ENCODE measurements at places on chromosomes 2 and 18. TPM values are rescaled to one million over a fixed set of nuclear protein-coding genes. Genes with fewer than 3 reads are reported as not detected.

DNA sequence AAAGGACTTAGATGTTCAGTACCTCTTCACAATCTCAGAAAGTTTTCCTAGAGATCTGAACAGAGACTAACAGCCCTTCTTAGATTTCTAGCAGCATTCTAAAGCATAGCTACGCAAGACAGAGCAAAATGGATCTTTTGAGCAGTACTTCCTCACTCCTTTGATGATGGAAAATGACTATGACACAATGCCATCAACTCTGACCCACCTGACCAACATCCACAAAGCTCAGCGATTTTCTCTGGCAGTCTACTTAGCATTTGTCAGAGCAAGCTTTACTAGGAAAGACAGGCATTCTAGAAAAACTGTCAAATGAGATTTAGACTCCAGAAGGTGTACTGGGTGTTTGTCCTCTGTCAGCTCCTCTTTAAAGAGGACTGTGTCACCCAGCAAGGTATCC, 180.9 kb upstream of the ACVR2A start:
- DNase-seq = no peak

Gene IL36RN
- polyA plus RNA-seq = not detected

DNA sequence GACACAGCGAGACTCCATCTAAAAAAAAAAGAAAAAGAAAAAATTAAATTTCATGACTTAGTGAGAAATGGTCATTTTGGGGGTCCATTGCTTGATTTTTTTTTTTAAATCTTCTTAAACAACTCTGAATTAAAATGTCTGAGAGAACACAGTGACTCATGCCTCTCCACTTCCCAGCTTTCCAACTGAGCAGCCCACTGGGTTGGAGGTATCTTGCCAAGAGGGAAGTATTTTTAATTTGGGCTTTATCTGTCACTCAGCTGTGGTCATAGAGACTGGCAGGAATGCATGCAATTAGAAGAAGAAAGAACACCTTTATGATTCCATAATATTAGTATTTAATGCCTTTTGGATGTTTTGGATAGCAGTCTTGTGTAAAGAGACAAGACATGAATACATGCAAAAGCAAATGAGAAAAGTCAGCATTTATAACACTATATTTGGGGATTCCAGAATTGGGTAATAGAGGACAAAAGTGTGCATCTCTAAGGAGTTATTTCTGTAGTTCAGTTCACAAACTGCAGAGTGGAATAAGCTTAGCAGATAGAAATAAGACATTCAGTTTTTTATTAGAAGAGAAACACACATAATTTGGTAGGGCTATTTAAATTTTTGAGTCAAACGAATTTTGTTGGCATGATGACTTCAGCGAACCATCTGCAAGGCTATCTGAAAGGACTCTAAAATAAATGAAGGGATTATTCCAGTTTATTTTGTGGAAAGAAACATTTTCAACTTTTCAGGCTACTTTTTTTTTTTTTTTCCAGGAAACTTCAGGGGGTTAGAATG, 254.8 kb downstream of the TGIF1 start:
- DNase-seq = no peak

Gene MROH2A
- polyA plus RNA-seq = 0.40 TPM

- no peak for DNase-seq
These were observed 709.9 kb upstream of the PKDCC start for GRCh38 chr2:41337956-41338355.

GRCh38 chr2:127681976-127682857, 6.9 kb upstream of the LIMS2 start:
- DNase-seq = no peak

GRCh38 chr2:219429958-219430606, 4.6 kb upstream of the SPEG start:
- no peak for DNase-seq

Gene CAPN14
- 0.07 TPM for polyA plus RNA-seq

DNA sequence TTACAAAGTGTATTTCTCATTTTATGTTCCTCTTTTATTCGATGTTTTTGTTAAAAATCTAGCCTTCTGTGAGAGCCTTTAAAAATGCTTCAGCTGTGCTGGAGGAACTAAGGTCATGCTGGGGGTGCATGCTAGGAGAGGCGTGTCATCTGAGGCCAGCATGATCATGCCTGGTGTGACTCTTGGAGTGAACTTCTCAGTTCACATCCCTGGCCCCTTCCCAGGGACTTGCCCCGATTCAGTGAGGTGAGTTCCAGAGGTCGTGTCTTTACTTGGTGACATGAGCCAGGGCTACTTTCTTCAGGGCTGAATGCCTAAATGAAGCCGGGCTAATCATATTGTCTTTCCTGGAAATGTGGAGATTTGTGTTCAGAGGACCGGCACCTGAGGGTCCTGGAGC, 264.9 kb downstream of the MREG start:
- no peak for DNase-seq

GRCh38 chr2:209536363-209536762, 112.5 kb downstream of the MAP2 start:
- no peak for DNase-seq

DNA sequence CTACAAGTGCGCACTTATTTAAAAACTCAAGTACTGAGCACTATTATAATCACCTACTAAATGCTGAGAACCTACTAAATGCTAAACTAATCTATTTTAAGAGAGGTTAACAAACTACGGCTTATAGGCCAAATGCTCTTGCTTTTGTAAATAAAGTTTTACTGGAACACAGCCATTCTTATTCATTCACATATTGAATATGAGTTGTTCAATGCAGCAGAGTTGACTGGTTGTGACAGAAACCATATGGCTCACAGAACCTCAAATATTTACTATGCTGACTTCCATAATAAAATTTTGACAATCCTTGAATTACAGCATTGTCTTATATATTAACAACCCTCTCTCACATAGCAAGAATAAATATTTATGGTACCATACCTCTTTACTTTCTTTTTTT, 103.2 kb downstream of the ZNF521 start:
- DNase-seq = no peak

GRCh38 chr2:137921105-137921880, 43.0 kb upstream of the HNMT start:
- DNase-seq = no peak

- no peak for DNase-seq
These were observed 47.8 kb upstream of the FOSL2 start for GRCh38 chr2:28344756-28345373.

- DNase-seq = no peak
These were observed 37.4 kb downstream of the NCK2 start for GRCh38 chr2:105782123-105782522.

- no peak for DNase-seq
These were observed 71.6 kb upstream of the CHRNA1 start for GRCh38 chr2:174835797-174836255.

DNA sequence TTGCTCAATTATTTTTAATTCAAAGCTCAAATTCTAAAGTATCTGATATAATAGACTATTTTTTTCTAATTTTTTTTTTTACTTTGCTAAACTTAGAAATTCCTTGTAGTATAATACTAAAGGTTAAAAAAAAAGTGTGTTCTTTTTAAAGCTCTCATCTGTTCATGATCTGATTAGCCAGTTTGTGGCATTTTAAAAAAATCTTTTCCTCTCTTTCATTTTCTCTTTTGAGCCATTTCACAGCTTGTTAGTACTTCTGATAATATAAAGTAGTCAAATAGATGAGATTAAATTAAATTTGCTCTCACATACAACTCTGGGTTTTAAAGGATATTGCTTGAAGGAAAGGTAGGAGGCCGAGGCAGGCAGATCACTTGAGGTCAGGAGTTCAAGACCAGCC, 40.7 kb upstream of the NEMP2 start:
- no peak for DNase-seq

- DNase-seq = no peak
These were observed 146.4 kb downstream of the CCDC102B start for GRCh38 chr18:68944330-68944729.

Gene BIN1
- 84.3 TPM for polyA plus RNA-seq

Gene DDX18
- 72.9 TPM for polyA plus RNA-seq

DNA sequence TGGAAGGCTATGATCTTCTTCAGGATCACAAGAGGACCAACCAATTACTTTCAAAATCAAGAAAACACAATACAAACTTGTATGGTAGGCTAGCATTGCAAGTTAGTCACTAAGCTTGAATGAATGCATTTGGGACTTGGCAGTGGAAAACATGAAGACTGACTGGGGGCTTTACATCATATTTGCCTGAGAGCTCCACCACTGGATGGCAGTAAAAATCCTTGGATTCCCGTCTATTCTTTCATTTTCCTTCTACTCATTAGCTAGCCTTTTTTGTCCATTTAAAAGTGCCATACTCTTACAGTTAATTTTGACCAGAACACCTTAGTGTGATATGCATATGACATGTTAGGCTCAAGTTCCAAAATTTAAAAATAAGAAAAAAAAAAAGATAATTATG, 63.5 kb upstream of the RASGRP3 start:
- DNase-seq = no peak

- no peak for DNase-seq
These were observed 28.7 kb upstream of the MYCN start for GRCh38 chr2:15911686-15912085.

DNA sequence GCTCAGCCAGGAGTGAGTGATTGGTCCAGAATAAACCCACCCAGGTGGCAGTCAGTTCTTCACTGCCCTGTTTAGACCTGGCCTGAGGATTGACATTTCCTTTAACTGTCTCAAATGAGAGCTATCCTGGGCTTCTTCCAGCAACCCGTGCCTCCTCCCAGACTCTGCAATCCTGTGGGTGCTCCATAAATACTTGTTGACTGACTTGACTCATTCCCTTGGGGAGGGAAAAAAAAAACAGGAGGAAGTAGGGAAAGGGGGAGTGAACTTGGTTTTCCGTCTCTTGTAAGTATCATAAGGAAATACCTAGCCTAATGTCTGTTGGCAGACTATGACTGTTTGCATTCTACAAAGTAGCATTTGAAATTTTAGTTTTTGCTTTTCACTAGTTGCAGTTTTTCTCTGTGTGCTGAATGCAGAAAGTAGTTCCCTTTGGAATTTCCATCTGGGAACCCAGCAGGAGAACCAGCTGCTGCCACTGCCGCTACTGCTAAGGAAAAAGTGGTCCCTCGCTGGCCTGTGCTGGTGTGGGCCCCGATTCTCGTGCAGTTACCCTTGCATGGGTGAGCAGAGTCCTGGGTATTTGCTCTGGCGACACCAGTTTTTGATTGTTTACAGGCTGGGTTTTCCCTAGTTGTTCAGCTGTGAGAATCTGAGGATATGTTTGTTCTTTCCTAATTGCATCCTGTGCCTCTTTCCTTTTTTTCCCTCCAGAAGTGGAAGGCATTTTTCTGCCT, 78.8 kb downstream of the TGOLN2 start:
- DNase-seq = no peak

DNA sequence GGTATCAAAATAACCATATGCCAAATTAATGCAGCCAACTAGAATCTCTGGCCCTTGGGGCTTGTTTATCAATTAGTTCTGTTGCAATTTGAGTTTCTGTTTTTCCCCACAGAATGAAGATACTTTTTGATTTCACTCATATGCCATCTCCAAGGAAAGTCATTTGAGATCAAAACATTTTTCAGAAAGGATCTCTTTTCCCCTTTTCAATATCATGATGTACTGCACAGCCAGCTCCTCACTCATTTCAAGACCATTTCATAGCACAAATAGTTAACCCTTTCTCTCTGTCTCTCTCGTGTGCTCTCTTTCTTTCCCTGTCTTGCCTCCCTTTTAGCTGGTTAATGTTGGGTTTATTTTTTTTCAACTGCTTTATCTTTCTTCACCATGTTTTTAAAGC, 387.3 kb downstream of the STK39 start:
- no peak for DNase-seq

- no peak for DNase-seq
These were observed 15.0 kb downstream of the LYPD1 start for GRCh38 chr2:132654968-132655367.

Gene GCKR
- polyA plus RNA-seq = 0.14 TPM

DNA sequence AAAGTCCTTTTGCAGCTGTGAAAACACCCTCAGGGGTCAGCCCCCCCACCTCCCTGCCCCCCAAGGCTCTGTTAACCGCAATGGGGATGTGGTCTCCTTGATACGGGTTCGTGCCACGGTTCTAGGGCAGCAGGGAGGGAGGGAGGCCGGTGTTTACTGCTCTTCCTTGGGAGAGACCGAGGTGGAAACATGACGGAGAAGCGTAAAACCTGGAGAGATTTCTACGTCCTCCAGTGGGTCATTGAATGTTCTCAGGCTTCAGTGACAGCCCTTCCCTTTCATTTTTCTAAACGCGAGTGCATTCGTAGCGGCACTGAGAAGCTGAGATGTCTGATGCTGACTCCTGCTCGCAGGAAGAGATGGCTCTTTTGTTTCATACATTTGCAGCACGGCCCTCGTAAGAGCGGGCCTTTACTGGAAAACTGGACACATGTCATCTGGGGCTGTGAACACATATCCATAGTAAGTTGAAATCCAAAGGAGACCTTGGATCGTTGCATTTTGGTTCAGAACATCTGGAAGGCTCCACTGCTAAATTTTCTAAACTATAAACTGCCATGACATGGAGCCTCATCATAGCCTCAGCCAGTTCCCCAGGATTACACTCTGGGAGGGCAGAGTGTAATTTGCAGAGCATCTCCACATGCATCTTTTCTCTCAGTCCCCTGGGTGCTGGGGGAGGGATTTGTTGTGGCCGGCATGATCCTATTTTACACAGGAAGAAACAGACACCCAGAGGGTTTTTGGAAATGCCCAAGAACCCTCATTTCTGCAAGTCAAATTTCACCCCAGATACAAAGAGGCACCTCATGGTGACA, 40.6 kb upstream of the HDAC4 start:
- DNase-seq = no peak

Gene CABYR
- 6.4 TPM for polyA plus RNA-seq

DNA sequence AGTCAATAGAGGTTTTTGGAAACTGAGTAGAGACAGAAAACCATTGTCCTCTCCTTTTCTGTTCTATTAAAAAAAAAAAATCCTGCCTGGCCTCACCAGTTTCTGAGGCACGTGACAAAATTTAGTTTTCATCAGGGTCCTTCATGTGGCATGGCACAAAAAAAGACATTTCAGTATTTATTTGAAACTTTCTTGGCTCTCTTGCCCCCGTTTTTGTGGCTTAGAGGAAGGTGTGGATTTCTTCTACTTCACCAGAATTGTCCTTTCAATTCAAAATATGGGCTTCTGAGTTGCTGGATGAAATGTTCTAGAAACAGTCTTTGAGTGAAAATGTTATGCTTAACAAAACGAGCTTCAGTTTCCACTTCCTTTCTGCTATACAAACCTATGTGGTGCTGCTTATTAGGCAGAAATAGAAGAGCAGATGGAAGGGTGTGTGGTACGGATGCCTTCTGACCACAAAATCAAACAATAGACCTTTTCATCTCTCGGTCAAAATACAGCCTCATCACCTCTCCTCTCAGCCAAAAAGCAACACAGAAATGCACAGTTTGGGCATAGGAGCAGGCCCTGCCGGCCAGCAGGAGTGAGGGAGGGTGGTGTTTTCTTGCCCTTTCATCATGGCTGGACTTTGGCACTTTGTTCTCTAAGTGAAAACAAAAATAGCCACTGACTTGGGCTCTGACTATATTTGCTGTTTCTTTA, 89.2 kb downstream of the SH3RF3 start:
- DNase-seq = no peak
